Stimulated activated CD4-positive, alpha-beta T cell treated with anti-CD3 and anti-CD28 coated beads, Interleukin-2, amount 100 ng/mL, for 24 hours (primary cell): ENCODE measurements at places on chromosomes 7 and 10.

DNA sequence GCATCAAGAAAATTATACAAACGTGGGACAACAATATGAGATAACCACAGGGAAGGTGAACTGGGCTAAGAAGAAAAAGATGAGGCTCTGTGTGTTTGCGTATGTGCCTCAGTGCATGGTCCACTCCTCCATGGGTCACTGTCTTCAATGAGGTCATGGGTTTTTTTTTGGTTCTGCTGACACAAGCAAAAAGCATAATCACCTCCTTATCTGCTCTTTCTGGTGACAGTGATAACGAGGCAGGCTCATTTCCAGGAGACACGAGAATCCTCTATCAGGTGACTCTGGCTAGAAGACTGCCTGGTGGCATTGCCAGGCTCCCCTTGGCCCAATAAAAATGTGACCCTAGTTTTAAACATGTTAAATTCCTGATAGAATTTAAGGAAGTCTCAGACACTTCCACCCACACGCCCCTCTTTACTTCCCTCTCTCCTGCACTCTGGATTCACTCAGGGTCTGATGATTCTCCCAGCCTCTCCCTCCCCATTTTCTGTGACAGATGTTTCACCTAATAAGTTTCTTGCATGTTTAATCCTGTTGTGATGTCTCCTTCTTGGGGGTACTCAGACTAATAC lies 35.3 kb upstream of the CDCA7L start:
- no peak for DNase-seq

DNA sequence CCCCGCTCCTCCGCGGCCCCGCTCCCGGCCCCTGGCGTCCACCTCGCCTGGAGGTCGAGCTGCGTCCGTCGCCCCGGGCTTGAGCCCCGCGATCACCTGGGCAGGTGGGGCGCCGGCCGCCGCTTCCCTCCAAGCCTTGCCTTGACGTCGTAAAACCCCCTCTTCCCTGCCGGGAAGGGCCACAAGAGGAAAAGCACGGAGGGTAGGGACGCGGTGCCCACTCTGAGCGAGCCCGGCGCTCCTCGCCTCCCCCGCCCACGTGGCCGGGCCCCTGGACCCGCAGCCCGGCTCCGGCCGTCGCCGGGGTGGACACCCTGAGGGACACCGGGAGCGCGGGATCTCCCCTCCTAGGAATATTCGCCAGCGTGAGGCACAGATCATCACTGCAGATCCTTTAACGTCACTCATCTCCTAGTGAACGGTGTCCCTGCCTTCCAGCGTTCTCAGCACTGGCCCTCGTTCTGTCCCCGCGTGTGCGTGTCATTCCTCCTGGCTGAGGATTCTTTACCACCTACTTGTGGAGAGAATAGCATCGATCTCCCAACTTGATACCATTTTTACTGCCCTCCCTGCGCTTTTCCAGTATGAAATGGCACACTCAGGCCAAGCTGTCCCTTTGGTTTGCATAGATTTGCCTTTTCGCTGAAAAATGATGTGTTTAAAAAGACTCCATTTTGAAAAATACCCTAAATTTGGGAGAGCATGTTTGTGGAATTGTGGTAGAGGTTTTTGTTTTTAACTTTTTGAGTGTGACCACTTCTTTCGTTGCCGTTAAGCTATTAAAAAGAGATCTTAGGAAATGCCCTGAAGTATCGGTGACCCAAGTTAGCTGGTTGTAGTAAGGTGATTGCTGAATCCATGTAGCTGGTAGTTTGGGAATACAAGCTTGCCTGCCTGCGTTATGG lies 649 bp downstream of the ACTR3B start:
- DNase-seq = no peak

GRCh38 chr10:132420981-132421846 lies 24.2 kb downstream of the PWWP2B start:
- no peak for DNase-seq

DNA sequence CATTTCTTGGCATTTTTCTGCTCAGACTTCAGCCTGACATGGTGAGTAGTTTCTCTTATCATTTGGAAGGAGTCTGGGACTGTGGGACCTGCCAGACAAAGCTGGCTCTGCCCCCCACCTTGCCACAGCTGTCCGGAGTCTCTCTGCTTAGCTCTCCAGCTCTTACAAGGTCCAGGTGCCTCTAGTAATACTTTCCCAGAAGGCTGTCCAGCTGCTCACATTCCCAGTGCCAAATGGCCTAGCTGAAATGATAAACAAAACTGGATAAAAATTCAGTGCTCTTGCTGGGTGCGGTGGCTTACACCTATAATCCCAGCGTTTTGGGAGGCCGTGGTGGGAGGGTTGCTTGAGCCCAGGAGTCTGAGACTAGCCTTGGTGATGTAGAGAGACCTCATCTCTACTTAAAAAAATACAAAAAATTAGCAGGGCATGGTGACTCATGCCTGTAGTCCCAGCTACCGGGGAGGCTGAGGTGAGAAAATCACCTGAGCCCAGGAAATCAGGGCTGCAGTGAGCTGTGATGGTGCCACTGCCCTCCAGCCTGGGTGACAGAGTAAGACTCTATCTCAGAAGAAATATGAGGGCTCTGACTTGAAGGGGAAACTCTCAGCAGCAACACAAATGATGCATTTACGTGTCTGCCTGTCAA lies 86.8 kb downstream of the C10orf90 start:
- no peak for DNase-seq

DNA sequence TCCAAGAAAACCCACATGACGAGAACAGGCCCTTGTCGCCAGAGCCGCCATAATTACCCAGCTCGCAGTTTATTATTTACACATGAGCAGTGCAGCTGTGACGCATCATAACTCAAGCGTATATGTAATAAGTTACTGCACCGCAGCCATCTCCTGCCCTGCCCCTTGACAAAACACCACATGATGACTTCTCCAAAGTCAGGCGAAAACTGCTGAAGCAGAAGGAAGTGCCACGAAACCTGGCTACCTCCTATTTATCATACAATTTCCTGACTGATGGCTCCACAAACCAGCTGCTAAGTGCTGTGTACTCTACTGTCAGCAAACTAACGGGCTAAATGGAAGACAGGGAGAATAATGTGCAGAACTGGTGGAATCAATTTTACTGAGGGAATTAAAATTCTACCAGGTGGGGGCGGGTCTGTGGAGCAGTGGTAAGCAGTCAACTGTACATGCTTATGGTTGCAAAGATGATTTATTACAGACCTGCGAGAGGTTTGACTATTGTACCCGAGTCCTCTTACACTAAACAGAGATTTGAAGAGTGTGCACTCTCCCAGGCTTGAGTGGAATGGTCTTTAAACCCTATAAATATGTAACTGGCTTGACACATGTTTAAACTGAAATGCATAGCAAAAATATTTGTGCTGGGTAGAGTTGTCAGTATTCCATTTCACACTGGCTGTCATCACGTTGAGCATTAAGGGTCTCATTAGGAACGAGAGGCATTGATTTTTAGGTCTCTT lies 156.0 kb downstream of the GLI3 start:
- DNase-seq = no peak
